ENCODE measurements at places on chromosomes 5 and 9. TPM values are rescaled to one million over a fixed set of nuclear protein-coding genes. Genes with fewer than 3 reads are reported as not detected.

- no peak overlapping the region for H3K27ac ChIP-seq
- H3K4me3 ChIP-seq = no peak overlapping the region
- no peak for DNase-seq
- no peaks in the 10 kb centered on the region for H3K36me3 ChIP-seq
Measured at GRCh38 chr5:160614136-160614535, 192.5 kb downstream of the PTTG1 start.

DNA sequence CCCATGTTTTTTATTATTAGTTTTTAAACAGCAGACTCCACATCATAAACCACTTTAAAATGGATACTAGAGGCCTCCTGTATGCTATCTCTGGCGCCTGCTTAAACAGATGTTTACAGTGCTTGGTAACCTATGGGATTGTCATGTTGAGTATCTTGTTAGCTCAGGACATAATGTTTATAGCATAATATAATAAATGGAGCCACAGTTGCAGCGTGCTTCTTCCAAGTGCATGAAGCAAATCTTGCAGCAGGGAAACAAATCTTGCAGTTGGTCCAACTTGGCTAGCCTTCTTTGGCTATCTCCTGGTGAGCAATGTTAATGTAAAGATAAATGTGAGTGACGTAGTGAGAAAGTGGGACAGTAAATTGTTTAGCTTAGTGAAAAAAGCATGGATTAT, 2.8 kb downstream of the GHR start:
- peaks cover 35% of the 10 kb centered on the region for H3K4me1 ChIP-seq
- DNase-seq = no peak
- no peaks in the 10 kb centered on the region for H3K27me3 ChIP-seq
- no peak overlapping the region for H3K27ac ChIP-seq
- no peaks in the 10 kb centered on the region for H3K36me3 ChIP-seq

DNA sequence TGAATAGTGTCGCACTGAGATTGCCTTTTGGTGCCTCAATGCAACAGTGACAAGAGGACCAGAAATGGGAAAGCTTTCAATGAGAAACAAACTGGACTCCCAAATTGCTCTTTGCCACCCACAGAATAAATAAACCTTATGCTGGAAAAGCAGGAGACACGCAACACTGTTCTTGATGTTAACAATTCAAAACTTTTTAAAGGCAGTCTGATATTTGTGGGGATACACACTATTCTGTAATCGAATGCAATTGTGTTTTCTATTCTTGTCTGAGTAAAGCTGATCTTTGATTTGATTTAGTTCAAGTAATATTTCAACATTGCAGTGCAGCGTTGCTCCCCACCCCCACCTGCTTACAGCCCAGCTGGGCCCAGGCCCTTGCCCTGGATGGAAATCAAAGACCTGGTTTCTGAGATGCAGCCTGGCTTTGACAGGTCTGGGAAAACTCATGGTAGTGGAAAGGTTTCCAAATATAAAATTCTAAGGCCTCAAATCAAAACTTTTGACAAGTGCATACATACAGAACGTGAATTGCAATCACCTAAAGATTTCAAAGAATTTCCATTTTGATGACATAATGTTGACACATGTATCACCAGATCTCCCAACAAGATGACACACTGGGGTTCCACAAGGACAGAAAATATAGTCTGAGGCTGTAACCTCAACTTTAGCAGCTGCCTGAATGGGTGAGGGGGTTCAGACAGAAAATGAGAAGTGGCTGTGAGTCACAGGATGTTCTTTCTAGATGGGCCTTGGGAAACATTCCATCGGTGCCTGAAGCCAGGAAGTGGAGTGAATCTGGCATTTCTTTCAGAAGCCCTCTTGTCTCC, 55.1 kb downstream of the ABCA1 start:
- H3K27me3 ChIP-seq = no peaks in the 10 kb centered on the region
- DNase-seq = peak; percentile 95
- peak overlapping the region; percentile 69 for H3K27ac ChIP-seq
- H3K4me1 ChIP-seq = peaks cover 68% of the 10 kb centered on the region

- H3K27me3 ChIP-seq = no peaks in the 10 kb centered on the region
- H3K4me1 ChIP-seq = peaks cover 5% of the 10 kb centered on the region
- H3K4me3 ChIP-seq = no peak overlapping the region
- no peak overlapping the region for H3K27ac ChIP-seq
- DNase-seq = no peak
- H3K36me3 ChIP-seq = no peaks in the 10 kb centered on the region
Measured at GRCh38 chr5:109318455-109319108, 91.2 kb downstream of the PJA2 start.

DNA sequence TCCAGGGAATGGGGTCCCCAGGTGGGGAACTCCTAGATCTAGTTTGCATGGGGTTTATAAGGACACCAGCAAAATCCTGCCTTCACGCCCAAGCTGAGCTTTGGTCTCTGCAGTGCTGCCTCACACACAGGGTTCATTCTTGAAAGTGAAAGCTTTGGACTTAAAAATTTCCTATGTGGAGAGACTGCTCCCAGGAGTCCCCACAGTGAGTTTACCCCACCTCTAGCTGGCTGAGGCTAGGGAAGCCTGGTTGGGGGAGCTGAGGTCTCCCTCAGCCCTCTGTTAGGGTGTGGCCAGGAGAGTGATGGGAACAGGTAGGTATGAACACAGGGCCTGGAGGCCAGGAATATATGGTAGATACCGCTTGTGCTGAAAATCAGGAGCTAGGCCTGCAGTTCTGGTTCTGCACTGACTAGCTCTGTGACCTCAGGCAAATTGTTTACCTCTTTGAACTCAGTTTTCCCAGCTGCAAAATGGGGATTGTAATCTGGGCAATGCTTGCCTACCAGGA, 41.5 kb upstream of the LARP1 start:
- no peaks in the 10 kb centered on the region for H3K27me3 ChIP-seq
- peak overlapping the region; percentile 20 for H3K27ac ChIP-seq

- no peak overlapping the region for H3K27ac ChIP-seq
- H3K4me3 ChIP-seq = no peak overlapping the region
- no peak for DNase-seq
- H3K4me1 ChIP-seq = no peaks in the 10 kb centered on the region
- no peaks in the 10 kb centered on the region for H3K36me3 ChIP-seq
Measured at GRCh38 chr9:83130541-83130940, 67.6 kb upstream of the RASEF start.

- no peak overlapping the region for H3K4me3 ChIP-seq
- no peak for DNase-seq
- H3K27me3 ChIP-seq = no peaks in the 10 kb centered on the region
- H3K27ac ChIP-seq = no peak overlapping the region
Measured at GRCh38 chr5:145568581-145568980, 266.6 kb downstream of the PRELID2 start.

DNA sequence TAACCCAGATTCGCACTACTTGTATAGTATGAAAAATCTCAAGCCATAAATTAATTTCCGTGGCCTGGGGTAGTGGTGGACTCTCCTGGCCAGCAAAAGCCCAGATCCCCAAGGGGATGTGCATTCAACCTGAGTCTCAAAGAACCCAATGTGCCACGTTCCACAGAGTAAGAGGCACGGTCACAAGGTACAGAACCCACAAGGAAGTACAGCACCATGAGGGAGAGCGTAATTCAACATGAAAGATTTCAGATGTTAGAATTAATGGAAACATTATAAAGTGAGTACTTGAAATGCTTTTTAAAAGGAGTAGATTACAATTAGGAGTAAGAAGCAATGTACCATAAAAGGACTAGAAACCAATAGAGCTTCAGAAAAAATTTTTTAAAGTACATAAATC, 23.4 kb downstream of the SRD5A1 start:
- no peak for DNase-seq
- peaks cover 74% of the 10 kb centered on the region for H3K36me3 ChIP-seq
- H3K27ac ChIP-seq = no peak overlapping the region
- no peak overlapping the region for H3K4me3 ChIP-seq
- H3K27me3 ChIP-seq = no peaks in the 10 kb centered on the region

DNA sequence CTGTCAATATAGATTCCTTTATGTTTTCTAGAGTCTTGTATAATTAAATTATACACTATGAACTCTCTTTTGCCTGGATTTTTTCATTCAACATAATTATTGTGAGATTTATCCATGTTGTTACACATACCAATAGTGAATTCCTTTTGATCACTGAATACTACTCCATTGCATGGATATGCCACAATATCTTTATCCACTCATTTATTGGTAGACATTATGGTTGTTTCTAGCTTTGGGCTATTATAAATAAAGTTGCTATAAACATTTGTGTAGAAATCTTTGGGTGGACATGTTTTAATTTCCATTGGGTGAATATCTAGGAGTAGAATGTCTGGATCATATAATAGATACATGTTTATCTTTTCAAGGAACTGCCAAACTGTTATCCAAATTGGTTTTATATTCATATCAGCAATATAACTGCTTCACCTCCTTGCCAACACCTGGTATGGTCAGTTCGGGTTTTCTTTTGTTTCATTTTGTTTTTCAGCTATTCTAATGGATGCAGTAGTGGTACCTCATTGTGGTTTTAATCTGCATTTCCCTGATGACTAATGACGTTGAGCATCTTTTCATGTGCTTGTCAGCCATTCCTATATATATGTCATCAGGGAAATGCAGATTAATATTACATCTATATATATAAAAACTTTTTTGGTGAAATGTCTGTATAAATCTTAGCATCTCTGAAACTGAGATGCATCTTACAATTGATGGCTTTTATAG, 32.1 kb upstream of the TCF7 start:
- no peaks in the 10 kb centered on the region for H3K36me3 ChIP-seq
- no peak for DNase-seq
- no peak overlapping the region for H3K27ac ChIP-seq
- H3K4me3 ChIP-seq = no peak overlapping the region

The ACOT12 gene
- not detected for total RNA-seq

DNA sequence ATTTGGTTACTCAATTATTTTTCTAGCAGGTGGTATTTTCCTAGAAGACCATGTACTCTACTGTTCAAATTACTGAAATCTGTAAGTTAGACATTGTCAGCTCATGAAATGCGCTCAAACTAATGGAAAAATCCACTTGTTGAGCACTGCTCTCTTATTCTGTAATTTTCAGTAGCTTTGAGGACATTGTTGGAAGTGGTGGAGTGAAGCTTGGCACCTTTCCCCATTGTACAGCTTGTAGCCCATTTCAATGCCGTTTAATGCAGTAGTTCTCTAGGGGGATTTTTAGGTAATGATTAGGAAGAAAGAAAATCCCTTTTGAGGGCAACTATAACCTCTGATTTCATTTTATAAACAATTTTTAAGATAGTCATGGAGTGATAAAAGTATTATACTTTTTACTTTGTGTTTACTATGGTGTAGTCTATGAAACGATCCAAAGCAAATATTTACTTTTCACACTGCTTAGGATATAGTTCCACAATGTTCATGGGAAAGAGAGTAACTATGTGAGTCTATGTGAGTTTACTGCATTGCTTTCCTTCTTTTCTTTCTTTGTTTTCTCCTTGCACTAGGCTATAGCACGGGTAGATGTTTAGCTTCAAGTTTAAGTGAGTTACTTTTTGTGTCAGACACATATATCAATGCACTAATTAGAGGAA, 165.8 kb upstream of the ANKH start:
- no peak overlapping the region for H3K27ac ChIP-seq
- H3K4me3 ChIP-seq = no peak overlapping the region
- no peak for DNase-seq
- H3K4me1 ChIP-seq = no peaks in the 10 kb centered on the region
- no peaks in the 10 kb centered on the region for H3K27me3 ChIP-seq
- H3K36me3 ChIP-seq = no peaks in the 10 kb centered on the region
